AML-193 (cell line): ENCODE measurements at places on chromosomes 5 and 9.
A peak's percentile ranks its signal among the peaks of the same experiment; 100 is the strongest.

DNA sequence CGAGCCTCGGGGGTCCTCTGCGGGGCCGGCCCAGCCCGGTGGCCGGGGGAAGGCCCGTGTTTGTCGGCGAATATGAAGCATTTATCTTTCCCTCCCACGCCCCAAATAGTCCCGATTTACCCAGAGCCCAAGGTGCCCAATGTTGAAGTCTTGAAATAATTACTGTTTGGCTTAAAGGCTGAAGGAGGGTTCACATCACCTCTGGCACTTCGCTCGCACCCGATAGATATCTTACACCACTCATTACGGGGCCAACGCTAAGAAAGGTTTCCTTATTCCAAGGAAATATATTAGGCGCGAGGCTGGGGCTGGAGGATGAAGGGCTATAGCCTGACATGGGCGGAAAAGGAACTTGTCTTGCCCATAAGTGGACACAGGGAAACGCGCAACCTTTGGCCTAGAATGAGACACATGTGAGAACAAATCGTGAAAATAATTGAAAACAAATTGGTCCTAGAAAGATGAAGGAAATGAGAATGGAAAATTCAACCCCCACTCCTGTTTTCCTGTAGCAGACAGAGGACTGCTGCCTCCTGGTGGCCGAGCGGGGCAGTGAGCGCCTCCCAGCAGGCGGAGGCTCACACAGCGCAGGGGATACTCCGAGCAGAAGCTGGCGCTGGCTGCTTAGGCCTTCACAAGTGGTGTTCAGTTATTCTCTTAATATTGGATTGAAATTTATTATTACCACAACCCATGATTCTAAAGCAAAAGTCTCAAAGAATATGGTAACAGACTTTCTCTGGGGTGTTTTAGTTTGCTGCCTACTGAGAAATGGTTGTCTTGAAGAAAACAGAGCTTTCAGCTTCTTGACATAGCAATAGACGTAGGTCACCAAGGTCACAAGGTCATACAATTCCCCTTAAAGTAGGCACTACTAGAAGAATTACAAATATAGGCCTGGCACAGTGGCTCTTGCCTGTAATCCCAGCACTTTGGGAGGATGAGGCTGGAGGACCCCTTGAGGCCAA lies 7.9 kb downstream of the CCL21 start:
- peak; percentile 32 for DNase-seq

DNA sequence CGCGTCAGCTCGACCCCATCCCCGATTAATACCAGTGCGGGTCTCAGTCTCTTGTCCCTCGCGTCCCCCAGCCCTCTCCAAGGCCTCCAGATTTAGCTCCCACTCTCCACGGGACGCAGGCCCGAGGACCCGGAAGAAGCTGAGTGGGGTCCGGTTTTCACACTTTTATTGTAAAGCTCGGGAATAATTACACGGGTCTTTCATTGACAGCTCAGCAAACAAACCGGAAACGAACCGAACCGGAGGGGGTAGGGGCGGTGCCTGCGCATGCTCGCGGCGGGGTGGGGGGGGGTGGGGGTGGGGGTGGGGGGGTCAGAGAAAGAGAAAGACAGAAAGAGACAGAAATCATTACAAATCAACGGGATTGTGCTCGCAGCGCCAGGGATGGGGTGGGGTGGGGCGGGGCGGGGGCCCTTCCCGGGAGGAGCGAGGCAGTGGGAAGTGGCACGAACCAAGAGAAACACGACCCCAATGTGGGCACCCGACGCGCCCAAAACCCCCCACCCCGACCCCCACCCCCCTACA lies 27.9 kb downstream of the PCDH1 start:
- no peak for DNase-seq

DNA sequence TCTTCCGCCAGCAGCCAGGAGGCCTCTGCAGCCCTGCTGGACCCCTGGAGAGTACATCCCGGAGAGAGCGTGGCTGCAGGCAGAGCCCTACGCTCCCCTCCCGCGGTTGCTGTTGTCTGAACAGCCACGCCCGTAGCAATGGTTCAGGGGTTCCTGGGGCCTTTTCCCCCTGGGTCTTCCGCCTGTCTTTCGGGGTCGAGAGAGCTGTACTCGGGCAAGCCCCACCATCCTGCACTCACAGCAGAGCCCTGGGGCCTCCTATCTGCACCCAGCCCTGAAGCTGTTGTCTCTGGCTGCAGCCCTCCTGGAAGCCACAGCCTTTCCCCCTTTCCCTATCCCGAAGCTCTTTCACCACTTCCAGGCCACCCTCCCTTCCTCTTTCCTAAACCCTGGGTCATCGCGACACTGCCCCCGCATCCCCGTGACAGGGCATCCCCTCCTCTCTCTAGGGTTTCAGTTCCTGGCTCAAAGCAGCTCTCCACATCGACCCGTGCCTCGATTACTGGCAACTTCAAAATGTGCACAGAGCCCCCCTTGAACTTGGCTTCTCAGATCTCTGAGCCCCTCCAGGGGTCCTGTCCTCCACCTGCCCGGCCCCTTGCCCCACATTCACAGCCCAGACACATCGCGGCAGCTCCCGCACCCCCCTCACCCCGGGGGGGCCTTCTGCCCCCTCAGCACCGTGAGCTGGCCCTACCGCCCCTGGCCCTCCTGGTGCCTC lies 43.9 kb upstream of the CEP72 start:
- no peak for DNase-seq

- no peak for DNase-seq
Measured at GRCh38 chr9:93182572-93182971, 1.4 kb upstream of the WNK2 start.

DNA sequence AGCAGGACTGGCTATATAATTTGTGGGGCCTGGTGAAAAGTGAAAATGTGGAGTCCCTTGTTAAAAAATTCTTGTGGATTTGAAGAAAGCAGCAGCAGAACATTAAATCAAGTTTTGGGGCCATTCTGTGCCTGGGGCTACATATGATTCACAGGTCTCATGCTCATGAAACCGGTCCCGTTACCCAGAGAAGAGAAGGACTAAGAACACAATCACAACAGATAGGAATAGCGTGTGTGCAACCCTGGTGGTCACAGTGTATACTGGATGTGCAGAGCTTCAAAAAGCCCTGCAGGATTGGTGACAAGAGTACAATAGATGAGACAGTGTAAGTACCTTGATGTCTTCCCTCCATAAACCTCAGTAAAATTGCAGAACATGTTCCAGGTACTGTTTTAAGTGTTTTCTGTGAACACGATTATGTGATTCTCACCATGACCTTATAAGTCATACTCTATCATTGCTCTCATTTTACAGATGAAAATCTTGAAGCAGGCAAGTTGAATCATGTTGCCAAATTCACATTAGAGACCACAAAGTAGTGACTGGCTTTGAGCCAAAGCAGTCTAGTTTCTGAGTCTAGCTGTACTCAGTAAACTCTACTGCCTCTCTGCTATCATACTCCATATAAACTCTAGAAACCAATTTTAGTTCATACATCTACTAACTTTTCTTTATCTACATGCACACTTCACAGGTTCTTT lies 636.5 kb downstream of the TAF11L14 start:
- no peak for DNase-seq

- DNase-seq = no peak
Measured at GRCh38 chr5:1985781-1986180, 103.1 kb upstream of the IRX4 start.

DNA sequence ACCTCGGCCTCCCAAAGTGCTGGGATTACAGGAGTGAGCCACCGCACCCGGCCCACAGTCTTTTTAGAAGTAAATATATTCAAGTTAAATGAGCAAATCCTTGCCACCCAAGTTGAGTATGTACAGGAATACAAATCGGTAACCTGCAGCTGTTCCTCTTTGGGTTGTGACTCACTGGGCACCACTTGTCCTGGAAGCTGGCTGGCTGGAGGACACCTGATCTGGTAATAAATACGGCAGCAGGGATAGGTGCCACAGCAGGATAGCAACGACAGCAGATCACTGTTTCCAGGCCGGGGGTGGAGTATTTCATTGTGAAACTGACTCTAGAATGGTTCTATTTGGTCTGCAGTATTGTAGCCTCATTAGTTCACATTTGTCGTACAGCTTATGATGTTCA lies 35.7 kb upstream of the SLC36A2 start:
- DNase-seq = no peak

- DNase-seq = no peak
Measured at GRCh38 chr5:107937204-107937603, 266.5 kb upstream of the EFNA5 start.

- DNase-seq = no peak
Measured at GRCh38 chr9:16532681-16533450, 337.6 kb downstream of the BNC2 start.

DNA sequence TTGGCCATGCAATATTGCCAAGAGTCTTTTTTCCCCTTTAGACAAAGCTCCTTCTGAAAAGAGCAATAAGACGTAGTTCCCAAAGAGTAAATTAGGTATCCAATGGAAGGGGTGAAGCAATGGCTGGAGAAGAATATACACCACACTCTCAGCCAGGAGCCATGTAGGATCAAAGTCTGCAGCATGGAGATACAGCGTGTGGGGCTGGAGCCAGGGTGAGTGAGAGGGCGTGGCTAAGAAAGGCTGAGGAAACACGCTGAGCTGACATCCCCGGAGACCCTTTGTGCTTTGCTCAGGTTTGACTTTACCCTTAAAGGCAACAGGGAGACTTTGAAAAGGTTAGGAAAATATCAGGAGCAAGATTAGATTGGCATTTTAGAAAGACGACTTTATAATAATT lies 87.1 kb upstream of the ELL2 start:
- no peak for DNase-seq

GRCh38 chr5:136012041-136012804 lies 16.6 kb upstream of the TGFBI start:
- peak; percentile 95 for DNase-seq

GRCh38 chr9:131735238-131736128 lies 4.4 kb downstream of the RAPGEF1 start:
- no peak for DNase-seq

DNA sequence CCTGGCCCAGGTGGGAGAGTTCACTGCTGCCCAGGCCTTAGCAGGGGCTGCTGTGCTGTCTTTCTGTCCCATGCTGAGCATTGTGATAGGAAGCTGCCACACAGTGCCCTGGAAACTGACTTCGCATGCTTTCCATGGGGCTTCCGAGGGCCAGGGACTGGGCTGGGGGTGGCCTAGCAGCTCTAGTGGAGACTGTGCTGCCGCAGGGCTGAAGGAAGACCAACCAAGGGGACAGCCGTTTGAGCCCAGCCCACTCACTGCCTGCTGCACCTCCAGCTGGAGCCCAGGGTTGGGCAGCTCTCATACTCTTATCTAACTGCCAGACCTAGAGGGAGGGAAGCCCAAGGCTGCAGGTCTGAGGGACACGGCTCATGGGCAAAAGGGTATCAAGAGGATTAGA lies 79.2 kb downstream of the RGS3 start:
- DNase-seq = no peak

- peak; percentile 63 for DNase-seq
Measured at GRCh38 chr5:116358911-116359418, 215.7 kb downstream of the SEMA6A start.

DNA sequence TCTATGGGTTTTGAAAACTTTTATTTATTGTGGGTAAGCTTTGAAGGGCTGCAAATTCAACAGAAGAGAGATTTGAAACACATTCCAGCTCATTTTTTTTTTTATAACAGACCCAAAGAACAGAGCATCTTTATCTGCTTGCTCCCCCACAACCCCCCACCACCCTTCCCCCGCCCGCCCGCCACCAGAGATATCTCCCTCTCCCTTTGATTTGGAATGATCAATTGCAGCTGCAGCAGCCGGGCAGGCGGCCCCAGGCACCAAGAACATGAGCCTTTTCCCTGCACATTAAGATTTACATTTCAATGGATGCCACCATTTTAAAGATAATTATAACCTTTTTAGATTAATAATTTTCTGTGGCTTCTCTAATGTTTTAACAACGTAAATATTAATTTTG lies 510.9 kb downstream of the ZNF608 start:
- no peak for DNase-seq

DNA sequence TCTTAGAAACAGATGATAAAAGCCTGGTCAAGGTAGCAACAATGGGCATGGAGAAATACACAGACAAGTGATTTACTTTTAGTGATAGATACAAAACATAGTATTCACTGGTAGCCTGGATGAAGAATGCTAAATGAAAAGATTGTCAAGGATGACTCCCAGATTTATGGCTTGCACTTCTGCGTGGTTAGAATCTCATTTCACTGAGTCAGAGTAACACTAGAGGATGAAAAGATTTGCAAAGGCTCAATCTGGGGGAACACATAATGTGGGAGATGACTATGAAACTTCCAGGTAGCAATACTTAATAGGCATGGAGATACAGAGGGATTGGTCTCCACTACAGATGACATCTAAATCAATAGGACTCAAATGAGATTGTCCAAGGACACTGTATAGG lies 38.4 kb downstream of the AGTPBP1 start:
- no peak for DNase-seq

- no peak for DNase-seq
Measured at GRCh38 chr9:126430124-126430523, 103.5 kb downstream of the MVB12B start.

- DNase-seq = no peak
Measured at GRCh38 chr9:119157196-119157595, 212.0 kb downstream of the BRINP1 start.

DNA sequence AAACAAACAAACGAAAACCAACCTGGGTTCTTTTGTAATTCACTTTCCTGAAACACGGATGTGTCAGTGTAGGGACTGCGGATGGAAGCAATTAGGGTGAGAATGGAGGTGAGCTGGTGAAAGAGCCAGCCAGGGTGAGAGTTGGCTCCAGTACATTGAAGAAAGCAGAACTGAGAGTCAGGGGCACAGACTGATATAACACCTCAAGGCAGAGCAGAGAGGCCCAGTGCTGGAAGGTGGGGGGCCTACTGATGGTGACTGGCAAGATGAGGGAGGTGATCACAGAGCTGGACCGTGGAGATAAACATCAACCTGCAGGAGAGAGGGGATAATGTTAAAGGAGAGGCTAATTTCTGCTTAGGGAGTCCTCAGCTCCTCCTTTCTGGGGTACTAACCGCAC lies 221.1 kb downstream of the MAN2A1 start:
- no peak for DNase-seq

DNA sequence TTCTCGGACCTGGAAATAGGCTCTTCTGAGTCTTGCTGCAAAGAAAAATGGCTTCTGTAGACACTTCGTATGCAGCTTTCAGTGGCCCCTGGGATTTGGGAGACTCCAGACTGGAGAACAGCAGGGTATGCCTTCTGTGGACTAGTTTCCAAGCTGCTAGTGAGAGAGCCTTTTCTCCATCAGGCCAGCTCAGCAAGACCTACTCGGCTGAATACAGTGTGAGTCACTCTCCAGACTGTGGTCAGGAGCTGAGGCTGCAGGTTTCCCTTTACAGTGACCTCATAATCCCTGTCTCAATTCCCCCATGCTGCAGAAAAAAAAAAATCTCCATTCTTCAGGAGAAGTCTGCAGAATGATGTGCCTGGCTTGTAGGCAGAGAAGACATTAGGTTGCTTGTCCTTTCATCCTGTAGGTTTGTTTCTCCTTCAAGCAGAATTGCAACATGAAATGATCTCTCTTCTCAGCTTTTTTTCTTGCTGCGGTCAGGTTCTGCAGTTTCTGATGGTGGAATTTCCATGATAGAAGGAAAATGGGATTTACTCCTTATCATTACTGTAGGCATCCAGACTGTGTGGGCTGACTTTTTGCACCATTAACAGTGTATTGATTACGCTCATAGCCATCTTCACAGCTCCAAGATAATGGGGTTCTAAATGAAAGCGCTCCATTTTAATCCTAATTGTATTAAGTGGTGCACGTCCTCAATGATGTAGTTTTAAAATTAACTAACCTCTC lies 78.3 kb upstream of the TNFSF8 start:
- no peak for DNase-seq
